ENCODE measurements at places on chromosomes 11 and 22.

DNA sequence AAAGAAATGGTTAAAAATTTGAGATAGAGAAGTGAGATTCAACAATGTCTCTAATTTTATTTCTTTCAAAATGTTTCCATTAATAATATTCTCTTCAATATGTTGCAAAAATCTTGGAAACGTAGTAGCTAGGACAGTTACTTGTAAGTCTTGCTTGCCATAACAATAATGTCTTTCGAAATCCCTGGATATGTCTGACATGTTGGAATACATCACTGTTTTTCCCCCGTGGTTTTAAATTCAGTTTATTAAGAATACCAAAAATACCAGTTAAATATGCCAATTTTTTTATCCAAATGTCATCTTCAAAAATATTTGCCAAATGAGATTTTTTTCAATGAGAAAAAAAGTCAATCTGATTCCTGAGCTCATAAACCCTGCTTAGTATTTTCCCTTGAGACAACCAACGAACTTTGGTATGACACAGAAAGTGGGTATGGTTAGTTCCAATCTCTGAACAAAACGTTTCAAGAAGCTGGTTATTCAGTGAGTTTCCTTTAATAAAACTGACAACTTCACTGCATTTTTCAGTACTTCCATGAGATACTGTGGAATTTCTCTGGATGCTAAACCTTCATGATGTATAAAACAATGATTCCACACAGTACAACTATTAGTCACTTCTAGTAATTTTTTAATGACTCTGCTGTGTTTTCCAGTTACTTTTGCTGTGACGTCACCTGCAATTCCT lies 36.7 kb upstream of the AMPD3 start:
- no peak for DNase-seq

GRCh38 chr11:79201677-79202347 lies 239.0 kb downstream of the TENM4 start:
- DNase-seq, result no peak

DNA sequence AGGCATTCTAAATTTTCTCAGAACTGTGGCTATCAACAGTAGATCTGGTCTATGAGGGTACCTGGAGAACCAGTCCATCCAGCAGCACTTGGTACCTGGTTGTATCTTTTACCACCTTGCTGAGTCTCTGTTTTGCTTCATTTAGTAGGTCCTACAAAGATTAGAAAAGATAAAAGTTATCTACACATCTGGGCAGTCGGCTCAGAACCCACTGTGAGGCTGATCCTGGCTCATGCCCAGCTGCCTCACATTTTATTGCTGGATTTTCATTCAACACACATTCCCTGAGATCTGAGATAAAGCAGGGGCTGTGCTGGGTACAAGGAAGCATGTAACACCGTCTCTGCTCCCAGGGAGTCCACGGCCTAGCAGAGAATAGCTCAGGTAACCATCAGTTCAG lies 27.5 kb downstream of the ATP6V1E1 start:
- DNase-seq, result no peak

GRCh38 chr11:116388146-116388545 lies 384.6 kb downstream of the BUD13 start:
- DNase-seq, result no peak

GRCh38 chr22:21632237-21632895 lies at the start of gene CCDC116:
TSS of gene CCDC116 (plus strand) at chr22:21632760. CDS start at chr22:21633182, 422 bp downstream.
- peak; percentile 99 for DNase-seq

DNA sequence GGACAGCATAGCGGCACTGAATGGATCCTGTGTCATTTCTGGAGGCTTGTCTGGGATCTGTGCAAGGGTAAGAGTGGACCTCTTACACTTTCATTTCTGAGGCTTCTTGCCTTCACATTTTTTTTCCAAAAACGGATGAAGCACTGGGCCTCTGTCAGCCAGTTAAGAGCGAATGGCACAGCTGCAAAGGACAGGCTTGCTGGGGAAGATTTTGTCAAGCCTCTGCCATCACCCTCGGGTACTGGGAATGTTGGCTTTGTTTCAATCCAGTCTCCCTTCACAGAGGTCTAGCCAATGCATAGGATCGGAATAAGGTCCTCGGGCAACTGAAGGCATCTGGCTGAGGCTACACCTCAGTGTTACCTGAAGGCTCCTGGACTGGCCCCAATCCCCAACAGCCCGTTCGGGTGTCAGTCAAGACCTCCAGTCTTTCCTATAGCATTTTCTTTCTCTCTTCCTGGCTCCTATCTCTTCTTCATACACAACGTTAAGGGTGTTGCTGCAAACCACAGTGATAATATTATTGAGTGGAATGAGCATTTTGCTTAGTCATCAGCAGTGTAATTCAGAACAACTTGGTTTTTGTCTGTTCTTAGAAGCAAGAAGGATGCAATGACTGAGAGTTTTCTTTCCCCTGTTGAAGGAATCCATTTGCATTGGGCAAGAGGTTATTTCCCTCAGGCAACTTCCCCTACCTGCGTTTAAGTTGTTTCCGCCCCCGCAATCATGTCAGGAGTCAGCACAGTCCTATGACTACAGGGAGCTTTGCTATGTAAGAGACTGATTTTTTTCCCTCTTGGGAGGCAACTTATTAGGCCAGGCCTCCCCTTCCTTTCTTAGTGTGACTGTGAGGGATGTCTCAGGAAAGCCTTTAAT lies 22.8 kb downstream of the NPAT start:
- peak; percentile 69 for DNase-seq

GRCh38 chr22:45537734-45538181 lies 35.1 kb downstream of the FBLN1 start:
- DNase-seq, result no peak

DNA sequence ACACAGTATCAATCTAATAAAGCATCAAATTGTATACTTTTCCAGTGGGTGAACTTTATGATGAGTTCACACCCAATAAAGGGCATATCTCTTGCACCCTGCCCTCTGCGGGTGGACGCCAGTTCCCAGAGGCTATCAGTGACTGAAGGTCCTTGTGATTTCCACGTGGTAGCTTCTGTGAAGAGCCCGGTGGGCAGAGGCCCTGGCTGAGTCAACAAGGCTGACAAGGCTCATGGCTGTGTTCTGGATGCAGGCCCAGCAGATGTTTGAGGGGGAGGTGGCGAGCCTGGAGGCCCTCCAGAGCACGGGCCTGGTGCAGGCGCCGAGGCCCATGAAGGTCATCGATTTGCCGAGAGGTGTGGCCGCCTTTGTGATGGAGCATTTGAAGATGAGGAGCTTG lies 71.4 kb downstream of the PIWIL3 start:
- no peak for DNase-seq

DNA sequence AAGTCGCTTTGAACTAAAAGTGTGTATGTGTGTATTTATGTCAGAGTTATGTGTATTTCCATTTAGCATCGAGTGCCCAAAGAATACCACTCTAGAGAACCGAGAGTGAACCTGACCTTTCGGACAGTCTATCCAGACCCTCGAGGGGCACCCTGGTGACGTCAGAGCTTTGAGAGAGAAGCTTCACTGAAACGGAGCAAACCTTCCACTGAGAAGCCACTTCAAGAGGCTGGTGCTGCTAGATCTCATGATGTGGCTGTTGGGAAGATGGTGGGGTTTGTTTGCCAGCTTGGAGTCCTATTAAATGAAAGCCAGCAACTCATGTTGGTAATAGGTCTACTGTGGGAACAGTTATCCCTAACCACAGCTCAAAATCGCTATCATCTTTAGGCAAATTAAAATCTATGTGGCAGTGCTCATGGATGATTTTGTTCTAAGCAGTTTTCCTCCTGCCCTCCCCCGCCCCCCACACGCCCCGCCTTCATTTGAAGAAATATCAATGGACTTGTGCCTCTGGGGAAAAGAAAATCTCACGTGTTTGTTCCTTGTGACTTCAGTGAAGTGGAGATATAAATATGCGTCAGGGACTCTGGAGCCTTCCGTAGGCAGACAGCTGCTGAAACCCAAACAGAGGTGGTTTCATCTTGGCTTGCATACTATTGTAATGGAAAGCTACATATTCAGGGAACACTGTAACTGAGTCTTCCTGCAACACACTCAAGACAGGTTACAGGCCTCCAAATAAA lies 22.4 kb upstream of the C11orf96 start:
- no peak for DNase-seq

GRCh38 chr22:23752750-23753149 lies 1.5 kb downstream of the VPREB3 start:
- DNase-seq, result no peak

- peak; percentile 76 for DNase-seq
These were observed at the start of gene MICAL3 for GRCh38 chr22:18024276-18024939. TSS of gene MICAL3 (minus strand) at chr22:18024561. CDS start at chr22:17906812, 117,749 bp downstream.

GRCh38 chr11:1301220-1302000 lies 8.0 kb downstream of the TOLLIP start:
- DNase-seq, result no peak

GRCh38 chr22:26589845-26590736 lies at the start of gene TPST2:
TSS of gene TPST2 (minus strand) at chr22:26590132. CDS start at chr22:26541630, 48,502 bp downstream.
- peak; percentile 93 for DNase-seq

DNA sequence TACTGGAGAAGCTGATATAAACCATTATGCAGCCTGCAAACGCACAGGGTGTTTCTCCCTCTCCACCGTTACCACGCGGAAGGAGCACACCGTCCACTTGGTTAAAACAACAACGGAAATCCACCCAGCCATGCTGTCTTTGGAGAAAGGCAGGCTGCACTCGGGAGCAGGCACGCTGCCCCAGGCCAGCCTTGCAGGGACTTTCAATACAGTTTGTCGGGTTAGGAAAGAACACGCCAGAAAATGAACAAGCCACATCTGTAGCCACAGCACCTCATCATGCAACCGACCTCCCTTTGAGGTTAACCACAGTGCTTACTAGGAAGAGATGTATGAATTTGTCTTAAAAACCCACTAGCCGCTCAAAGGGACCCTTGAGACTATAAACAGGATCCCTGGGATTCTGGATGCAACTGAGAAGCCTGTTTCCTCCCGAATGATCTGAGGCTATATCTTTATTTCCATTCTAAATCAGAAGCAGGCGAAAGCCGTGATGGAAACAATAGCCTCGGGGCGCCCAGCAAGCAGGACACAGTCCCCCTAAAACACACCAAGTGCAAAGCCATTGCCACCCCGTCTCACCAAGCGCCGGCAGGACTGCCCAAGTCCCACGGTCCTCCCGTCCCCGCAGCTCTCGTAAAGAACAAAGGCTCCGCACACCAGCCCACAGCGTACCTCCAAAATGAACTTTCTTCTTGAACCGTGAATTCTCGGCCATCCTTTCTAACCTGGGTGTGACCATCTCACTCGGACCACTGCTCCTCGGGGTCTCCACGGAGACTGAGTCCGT lies 318.9 kb downstream of the CTTN start:
- DNase-seq, result peak; percentile 53

DNA sequence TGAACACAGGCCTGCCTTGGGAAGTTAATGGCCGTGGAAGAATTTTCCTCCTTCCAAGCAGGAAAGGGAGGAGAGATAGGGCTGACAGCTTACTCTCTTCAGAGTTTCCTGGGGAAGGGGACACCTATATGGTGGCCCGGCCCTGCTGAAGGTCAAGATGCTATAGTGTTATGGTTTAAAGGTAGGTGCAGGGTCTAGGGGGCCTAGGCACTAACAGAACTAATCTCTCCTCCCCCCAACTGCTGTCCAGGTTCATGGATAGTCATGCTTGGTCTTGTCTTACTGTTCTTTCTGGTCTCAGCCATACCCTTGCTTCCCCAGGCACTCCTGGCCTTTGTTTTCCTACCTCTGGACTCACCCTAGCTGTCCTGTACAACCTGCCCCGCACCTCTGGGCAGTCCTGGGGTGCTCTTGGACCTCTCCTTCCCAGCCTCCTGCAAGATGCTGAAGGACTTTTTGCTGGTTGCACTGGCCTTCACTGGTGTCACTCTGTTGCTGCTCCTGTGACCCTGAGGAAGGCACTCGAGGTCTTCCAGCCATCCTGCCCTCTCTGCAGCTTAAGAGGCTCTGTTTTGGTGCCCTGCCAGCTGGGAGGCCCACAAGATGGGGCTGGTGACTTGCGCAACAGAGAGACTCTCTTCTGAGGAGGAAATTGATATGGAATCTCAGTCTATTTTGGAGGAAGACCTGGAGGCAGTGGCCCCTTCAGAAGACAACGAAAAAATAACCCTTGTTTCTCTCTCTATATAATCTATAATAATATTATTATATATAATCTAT lies 17.9 kb downstream of the SEC14L3 start:
- peak; percentile 75 for DNase-seq

GRCh38 chr11:102630598-102631448 lies 5.7 kb upstream of the MMP20 start:
- DNase-seq, result no peak

DNA sequence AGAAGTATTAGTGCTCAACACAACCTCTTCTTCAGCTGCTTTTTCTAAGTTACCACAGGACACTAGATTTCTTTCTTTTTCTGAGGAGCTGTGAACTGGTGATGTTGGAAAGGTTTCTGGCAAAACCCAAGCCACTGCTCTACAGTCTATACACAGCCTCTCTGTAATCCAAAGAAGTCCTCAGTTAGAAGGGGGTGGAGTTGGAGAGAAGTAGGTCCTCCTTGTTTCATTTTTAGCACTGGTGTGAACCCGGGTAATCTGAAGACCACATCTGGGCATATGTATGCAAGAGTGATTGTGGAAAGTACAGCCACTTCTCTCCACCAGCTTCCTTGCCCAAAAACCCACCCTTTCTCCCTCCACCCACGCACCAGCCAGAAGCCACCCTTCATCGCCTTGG lies 1168.1 kb downstream of the LRRC4C start:
- peak; percentile 22 for DNase-seq

- peak; percentile 75 for DNase-seq
These were observed 454 bp downstream of the TMEM218 start for GRCh38 chr11:125111001-125111342.

DNA sequence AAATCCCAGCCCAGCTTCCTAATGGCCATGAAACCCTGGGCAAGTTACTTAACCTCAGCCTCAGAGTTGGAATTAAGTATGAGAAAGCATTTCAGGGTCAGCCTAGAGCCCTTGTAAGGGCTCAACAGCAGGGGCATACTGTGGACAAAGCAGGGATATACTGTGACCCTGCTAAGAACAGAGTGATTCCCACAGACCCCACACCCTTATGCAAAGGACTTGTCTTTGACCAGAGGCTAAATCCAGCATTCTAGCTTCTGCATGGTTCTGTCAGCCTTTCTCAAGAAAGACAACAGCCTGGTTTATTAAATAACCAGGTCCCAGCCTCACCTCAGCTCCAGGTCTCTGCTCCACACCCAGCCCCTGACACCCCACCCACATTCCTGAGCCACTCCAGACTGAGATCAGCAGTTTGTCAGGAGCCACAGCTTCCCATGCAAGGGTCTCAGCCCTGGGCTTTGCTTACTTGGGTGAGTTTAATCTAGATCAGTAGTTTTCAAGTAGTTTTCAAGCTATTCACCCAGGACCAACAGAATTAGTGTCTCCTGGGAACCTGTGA lies 69.2 kb downstream of the GALNT18 start:
- no peak for DNase-seq

- DNase-seq, result no peak
These were observed 784.5 kb downstream of the BRD1 start for GRCh38 chr22:49042877-49043859.

DNA sequence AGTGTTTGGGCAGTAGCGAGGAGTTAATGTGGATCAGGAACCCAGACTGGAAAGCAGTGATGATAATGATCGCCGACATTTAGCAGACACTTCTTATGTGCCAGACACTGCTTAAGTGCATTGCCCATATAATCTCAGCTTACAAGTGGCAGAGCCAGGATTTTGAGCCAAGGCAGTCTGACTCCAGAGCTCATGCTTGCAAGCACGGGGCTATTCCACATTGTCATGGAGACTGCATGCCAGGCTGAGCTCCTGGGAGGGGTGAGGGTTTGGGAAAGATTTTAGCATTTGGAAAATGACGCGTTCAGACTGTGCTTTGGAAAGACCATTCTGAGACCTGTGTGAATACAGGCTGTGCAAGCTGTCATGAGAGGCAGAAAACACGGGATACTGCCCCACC lies 302.7 kb downstream of the DDX10 start:
- DNase-seq, result no peak
